SK-N-MC (cell line): ENCODE measurements at places on chromosomes 6 and 20.

DNA sequence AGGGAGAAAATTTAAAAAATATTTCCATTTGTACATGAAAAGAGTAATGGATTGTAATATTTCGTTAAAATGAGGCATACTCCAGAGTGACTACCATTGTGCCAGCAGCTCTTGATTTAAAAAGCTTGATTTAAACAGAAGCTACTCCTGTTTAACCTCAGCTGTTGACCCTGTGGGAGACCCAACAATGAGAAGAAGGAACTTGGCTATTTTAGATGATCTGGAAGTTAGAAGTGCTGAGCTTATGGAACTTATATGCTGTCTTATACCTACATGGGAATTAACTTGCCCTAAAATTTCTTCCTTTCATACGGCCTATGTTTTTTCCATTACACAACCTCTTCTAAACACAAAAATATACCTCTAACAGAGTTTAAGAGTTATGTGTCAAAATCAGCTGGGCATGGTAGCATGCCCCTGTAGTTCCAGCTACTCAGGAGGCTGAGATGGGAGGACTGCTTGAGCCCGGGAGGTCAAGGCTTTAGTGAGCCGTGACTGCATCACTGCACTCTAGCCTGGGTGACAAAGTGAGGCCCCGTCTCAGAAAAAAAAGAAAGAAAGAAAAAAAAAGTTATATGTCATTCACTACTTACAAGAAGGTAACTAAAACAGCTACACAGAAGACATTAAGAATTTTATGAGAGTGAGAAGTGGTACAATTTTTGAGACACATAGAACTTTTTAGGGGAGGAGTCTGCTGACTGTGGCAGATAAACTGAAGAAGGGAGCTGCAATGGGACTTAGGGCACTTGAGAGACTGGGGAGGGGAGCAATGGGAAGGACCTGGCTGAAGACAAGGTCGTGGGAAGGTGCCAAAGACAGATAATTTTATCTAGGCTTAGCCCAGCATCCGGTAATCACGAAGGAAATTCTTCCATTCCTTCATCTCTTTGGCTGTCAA is 139.9 kb downstream of the MYB start:
- no peak for DNase-seq

- DNase-seq = no peak
These were observed 24.1 kb upstream of the PI16 start for GRCh38 chr6:36930483-36930882.

- DNase-seq = no peak
These were observed 401.8 kb downstream of the PREX1 start for GRCh38 chr20:48425817-48426612.

DNA sequence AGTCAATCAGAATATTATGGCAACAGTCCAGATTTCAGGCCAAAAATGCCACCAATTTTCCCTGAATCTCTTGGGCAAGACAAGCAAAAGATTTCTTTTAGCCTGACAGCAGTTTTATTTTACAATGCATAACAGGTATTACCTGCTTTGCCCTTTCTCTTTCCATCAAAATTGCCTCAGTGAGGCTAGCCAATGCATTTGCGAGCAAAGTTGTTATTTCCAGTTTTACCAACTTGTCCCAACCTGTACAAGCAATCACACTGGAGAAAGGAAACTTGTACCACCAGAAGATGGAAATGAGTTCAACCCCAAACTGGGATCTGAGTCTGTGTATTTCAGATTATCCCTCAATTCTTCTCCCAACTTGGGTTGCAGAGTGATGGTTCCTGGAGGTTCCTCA is 279.9 kb upstream of the CDYL start:
- no peak for DNase-seq
